GM13976 (cell line): ENCODE measurements at places on chromosomes 4 and X.

DNA sequence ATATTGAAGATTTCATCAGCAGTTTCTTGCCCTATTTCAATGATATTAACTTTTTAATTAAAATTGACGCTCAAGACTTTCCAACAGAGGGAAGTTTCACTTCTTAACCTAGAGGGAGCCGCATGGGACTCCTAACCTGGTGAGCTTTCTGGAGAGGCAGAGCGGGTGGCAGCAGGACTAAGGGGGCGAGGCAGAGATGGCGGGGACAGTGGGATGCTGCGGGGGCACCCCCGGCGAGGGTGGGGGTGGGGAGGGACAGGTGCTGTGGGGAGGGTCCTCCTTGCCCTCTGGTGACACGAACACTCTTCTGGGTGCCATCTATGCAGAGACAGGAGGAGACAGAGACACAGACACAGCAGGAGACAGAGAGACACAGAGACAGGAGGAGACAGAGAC is 104.4 kb downstream of the ADRA2C start:
- DNase-seq = no peak

GRCh38 chr4:76447393-76447851 is 12.4 kb downstream of the SHROOM3 start:
- no peak for DNase-seq

DNA sequence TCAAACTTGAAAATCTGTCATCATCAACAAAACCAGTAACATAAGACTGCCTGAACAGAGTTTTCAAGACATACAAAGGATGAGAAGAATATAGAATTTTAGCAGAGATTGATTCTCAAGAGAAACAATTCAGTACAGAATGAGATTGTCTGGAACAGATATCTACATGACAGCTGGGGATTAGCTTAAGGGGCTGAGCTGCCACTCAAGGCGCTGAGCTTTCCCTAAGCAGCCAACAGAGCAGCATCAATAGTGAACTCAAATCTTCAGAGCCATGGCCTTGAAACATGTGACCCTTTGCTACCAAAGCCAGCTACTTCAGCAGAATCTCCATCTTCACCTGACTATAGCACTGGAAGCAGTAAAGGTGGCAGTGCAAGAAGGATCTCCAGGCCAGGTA is 24.3 kb upstream of the PCDH10 start:
- DNase-seq = no peak

DNA sequence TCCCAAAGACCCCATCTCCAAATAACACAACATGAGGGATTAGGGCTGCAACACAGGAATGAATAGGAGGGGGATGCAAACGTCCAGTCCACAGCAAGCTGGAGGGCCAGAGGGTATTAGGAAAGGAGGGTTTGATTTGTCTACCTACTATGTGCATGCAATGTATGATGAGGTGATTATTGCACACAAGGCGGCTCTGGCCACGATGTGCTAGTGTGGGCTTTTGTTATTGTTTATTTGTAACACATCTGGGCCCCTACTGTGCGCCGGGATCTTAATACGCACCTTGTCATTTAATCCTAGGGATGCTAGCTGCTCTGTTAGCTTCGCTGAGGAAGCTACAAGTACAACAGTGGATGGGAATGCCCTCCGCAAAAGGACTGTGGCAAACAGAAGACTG is 19.5 kb downstream of the SH3KBP1 start:
- no peak for DNase-seq

- DNase-seq = no peak
Observed at GRCh38 chr4:167713756-167714155, 378.6 kb upstream of the ANXA10 start.

DNA sequence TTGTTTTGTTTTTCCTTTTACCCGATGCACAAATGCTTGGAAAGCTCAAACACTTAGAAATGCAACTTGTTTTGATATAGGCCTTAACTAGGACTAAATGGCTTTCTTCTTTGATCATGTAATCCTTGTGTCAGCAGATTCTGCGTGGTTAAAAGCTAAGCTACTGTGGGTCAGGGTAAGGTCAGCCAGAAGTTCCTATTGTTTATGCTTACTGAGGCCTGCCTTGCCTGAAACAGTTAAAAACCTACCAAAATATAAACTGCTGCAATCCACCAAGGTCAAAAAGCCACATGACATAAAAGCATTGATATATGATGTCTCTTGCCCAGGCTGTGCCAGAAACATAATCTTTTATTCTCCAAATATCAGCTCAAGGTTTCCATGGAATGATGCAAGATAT is 223.4 kb downstream of the FAM47B start:
- DNase-seq = no peak

DNA sequence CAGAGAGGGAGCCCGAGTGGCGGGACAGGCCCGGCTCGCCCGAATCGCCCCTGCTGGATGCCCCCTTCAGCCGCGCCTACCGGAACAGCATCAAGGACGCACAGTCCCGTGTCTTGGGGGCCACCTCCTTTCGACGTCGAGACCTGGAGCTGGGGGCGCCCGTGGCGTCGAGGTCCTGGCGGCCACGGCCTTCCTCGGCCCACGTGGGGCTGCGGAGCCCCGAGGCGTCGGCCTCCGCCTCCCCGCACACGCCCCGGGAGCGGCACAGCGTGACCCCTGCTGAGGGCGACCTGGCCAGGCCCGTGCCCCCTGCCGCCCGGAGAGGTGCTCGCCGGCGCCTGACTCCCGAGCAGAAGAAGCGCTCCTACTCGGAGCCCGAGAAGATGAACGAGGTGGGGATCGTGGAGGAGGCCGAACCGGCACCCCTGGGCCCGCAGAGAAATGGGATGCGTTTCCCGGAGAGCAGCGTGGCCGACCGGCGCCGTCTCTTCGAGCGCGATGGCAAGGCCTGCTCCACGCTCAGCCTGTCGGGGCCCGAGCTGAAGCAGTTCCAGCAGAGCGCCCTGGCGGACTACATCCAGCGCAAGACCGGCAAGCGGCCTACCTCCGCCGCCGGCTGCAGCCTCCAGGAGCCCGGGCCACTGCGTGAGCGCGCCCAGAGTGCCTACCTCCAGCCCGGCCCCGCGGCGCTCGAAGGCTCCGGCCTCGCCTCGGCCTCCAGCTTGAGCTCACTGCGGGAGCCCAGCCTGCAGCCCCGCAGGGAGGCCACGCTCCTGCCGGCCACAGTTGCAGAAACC is 156.9 kb downstream of the SOWAHB start:
- DNase-seq = no peak

DNA sequence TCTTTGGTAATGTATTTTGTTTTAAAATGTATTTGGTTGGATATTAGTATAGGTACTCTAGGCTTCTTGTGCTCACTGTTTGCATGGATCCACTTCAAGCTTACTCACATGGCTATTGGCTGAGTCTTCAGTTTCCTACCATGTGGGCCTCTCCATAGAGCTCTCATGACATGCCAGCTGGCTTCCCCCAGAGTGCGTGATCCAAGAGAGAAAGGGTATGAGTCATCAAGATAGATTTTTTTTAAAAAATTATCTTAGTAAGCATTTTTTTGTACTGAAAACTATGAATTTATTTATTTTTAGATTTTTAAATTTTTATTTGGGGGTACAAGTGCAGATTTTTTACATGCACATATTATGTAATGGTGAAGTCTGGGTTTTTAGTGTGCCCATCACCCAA is 219.1 kb upstream of the AMOT start:
- DNase-seq = no peak

DNA sequence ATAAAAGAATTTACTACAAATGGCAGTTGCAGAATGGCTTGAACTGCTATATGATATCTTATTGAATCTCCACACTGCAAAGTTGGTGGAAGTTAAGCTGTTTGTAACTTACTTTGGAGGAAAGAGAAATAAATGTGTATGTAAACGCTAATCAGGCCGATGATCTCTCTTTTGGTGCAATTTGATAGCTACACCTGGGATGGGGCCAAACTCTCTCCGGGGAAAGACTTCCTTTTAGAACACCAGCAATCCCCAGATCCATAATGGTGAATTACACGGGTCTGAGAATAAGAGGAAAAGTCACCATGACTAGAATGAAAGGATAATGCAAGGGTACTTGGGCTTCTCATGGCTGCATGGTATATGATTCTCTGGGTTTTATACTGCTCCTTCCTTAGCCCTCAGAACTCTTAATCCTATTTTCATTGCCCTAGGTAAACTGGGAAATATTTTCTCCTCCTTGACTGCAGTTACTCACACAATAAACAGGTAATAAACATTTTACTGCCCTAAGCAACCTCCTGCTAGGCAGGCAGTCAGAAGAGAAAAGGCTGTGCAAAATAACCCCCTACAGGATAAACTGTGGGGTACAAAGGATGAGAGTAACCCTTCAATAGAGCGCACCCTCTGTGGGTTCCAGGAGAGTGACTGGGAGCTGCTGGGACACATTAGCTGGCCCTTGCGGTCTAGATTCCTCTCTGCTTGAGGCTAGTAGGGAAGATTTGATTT is 109.3 kb downstream of the MGST2 start:
- no peak for DNase-seq

- DNase-seq = no peak
Observed at GRCh38 chrX:32448945-32449344, 762.4 kb downstream of the DMD start.

DNA sequence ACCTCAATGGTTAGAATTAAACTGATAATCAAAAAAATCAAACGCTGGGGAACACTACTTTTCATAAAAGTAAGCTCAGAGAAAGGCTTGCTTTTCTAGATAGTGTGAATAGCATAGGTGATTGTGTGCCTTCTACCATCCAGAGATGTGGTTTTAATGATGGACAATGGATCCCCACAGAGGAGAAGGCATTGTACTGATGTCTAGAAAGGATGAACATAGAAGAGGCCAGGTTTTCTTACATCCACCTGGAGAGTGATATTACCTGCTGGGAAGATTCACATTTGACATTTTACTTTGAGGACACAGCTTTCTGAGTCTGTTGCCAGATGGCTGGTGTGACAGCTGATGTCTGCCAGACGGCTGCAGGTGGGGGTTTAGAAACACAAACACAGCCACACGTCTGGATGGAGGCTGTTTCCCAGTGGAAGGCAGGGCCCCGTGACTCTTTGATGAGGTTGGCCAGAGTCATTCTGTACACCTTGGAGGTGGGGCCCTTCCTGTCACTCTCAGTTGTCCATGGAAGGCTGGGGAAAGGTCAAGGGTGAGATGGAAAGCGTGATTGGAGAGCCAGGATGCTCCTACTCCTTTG is 114.4 kb downstream of the PSAPL1 start:
- DNase-seq = no peak

- no peak for DNase-seq
Observed at GRCh38 chrX:24294619-24295018, 19.2 kb downstream of the SUPT20HL2 start.

- no peak for DNase-seq
Observed at GRCh38 chr4:3476341-3476747, 13.2 kb downstream of the DOK7 start.

DNA sequence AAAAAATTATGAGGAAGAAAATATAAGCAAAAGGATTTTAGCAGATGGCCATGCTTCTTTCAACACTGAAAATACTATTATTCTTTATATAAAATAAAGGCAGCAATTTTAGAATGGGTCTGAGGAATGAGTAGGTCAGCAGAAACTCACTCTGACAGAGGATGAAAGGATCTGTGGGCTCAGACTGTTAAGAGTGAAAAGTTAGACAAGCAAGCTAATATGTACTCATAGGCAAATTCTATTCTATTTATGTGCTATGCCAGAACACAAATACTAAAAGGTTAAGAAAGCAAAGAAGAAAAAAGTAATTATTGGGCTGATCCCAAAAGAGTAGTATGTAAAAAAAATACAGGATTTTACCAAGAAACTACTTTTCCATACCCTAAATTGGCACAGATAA is 13.9 kb downstream of the LCORL start:
- DNase-seq = no peak

- DNase-seq = no peak
Observed at GRCh38 chrX:16882169-16882568, 12.0 kb upstream of the RBBP7 start.

- no peak for DNase-seq
Observed at GRCh38 chr4:80240976-80241375, 25.5 kb upstream of the FGF5 start.

GRCh38 chr4:31375936-31376335 is 655.8 kb downstream of the PCDH7 start:
- no peak for DNase-seq

GRCh38 chr4:119984996-119985395 is 81.7 kb downstream of the MAD2L1 start:
- DNase-seq = no peak

GRCh38 chrX:106404512-106404911 is 207.3 kb upstream of the RADX start:
- no peak for DNase-seq

DNA sequence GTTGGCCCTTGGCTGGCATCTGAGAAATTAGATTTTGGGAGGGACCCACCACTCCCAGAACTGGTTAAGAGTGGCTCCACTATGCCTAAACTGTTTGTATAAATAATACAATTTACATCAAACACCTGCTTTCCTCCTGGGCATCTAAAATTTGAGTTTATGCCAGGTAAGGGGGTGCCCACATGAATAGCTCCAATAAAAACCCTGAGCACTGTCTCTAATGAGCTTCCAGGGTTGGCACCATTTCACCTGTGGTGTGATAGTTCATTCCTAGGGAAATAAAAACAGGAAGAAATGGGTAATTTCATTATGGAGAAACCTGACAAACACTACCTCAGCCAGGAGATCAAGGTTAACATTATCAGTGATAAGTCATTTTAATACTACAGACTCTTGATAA is 119.7 kb downstream of the FRYL start:
- DNase-seq = no peak

DNA sequence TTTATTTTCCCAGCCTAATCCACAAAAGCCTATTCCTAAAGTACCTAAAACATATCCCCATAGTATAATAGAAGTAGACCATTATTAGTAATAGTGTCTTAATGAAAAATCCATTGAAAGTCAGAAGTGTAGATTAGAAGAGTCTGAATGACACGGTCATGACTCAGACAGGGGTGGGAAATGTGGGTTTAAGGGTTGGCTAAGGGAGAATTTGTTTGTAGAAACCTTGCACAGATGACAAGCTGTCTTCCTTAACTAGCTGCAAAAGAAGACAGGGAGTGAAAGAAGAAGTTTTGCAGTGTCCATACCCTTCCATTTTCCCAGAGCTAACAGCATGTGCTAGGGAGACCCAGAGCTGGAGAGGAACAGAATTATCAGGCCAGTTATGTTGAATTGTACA is 242.7 kb upstream of the ETNPPL start:
- no peak for DNase-seq

- no peak for DNase-seq
Observed at GRCh38 chrX:140297273-140297672, 207.6 kb downstream of the SOX3 start.

- DNase-seq = no peak
Observed at GRCh38 chr4:140863197-140863596, 107.0 kb upstream of the TBC1D9 start.

GRCh38 chr4:33543941-33544450 is 2700.3 kb downstream of the ARAP2 start:
- no peak for DNase-seq

GRCh38 chrX:32744921-32745320 is 466.4 kb downstream of the DMD start:
- no peak for DNase-seq

GRCh38 chr4:168586926-168587325 is 90.1 kb downstream of the PALLD start:
- DNase-seq = no peak

GRCh38 chrX:120560405-120560841 is 339 bp downstream of the CUL4B start:
- no peak for DNase-seq
